ENCODE measurements at places on chromosomes 12 and 14.

GRCh38 chr12:81162391-81163136 lies 84.7 kb downstream of the ACSS3 start:
- no peak for DNase-seq

DNA sequence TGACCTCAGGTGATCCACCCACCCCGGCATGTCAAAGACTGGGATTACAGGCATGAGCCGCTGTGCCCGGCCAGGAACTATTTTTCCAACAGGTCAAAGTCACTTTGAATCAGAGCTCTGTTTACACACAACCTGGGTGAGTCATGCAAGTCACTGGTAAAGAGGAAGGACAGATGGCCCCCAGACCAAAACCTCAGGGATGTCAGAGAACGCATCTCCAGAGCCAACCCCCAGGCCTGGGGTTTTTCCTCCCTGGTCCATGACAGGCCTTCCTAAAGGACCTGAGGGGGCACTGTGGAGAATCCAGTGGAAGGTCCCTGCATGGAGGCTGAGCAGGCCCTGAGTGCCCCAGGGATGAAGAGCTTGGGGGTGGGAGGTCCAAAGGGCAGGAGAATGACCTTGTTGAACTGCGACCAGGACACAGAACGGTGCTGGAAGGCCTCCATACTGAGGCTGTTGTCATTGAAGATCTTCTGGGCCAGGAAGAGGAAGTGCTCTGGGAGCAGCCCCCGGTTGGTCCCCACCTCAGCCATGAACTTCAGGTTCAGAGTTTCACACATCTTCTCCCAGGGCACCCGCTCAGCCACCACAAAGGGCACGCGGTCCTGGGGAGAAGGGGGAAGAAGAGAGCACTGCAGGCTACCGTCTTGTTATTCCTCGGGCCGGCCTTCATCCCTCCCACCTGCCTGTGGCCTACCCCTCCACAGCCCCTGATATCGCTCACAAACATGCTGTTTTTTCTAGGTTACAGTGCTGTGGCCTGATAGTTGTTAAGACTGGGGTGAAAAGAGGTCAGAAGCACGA lies 9.1 kb downstream of the STAT6 start:
- no peak for DNase-seq

DNA sequence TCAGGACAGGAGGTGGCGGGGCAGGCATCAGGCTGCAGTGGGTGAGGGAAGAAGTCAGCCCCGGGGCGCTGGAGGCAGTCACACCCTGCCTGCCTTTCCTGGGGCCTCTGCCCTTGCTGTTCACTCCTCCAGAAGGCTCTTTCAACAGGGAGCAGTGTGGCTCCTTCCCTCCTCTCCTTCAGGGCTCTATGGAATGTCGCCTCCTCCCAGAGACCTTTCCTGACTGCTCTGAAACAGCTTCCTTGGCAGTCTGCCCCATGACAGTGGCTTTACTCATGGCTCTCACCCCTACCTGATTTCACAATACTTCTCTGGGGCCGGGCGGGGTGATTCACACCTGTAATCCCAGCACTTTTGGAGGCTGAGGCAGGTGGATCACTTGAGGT lies 7.1 kb downstream of the RHOF start:
- DNase-seq, result peak; percentile 95

- DNase-seq, result peak; percentile 51
Observed at GRCh38 chr14:49306152-49306751, 279.9 kb downstream of the RPS29 start.

DNA sequence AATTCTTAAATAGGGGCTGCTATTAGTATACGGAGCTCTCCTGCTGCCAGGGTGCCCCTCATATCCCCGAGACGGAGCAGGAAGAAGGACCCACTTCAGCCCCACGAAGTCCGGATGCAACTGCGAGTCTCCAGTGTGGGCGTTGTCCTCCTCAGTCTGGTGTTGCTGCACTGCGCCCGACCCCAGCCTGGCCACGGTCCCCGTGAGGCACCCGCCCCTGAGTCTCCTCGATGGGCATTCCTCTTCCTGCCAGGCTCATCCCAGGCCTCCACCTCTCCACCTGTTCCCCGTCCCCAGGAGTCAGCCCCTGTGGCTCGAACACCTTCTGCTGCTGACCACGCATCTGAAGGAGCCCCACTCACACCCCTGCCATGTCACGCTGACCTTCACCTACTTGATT lies 68.1 kb upstream of the SFSWAP start:
- no peak for DNase-seq

GRCh38 chr12:19402211-19402610 lies 37.1 kb upstream of the AEBP2 start:
- no peak for DNase-seq

- DNase-seq, result peak; percentile 21
Observed at GRCh38 chr14:76828339-76829012, 2.3 kb downstream of the LRRC74A start.

DNA sequence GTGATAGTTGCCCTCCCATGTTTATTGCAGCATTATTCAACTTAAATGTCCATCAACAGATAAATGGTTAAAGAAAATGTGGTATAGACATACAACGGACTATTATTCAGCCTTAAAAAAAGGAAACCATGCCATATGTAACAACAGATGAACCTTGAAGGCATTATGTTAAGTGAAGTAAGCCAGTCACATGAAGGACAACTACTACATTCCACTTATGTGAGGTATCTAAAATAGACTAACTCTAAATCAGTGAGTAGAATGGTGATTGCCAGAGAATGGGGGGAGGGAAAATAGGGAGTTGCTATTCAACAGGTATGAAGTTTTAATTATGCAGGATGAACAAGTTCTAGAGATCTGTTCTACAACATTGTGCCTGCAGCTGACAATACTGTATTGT lies 10.1 kb downstream of the PCNX4 start:
- DNase-seq, result no peak

DNA sequence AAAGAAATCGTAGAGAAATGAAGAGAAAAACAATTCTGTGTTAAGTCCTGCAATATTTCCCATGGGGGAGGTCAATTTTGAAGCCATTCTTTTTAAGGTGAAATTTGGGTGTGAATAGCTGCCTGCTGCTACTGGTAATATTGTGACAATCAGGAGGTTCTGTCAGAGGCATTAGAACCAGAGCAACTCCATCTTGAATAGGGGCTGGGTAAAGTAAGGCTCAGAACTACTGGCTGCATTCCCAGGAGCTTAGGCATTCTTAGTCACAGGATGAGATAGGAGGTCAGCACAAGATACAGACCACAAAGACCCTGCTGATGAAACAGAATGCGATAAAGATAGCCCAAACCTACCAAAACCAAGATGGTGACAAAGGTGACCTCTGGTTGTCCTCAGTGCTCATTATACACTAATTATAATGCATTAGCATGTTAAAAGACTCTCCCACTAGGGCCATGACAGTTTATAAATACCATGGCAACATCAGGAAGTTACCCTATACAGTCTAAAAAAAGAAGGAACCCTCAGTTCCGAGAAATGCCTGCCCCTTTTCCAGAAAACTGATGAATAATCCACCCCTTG lies 24.8 kb upstream of the MTHFD1 start:
- DNase-seq, result peak; percentile 46

DNA sequence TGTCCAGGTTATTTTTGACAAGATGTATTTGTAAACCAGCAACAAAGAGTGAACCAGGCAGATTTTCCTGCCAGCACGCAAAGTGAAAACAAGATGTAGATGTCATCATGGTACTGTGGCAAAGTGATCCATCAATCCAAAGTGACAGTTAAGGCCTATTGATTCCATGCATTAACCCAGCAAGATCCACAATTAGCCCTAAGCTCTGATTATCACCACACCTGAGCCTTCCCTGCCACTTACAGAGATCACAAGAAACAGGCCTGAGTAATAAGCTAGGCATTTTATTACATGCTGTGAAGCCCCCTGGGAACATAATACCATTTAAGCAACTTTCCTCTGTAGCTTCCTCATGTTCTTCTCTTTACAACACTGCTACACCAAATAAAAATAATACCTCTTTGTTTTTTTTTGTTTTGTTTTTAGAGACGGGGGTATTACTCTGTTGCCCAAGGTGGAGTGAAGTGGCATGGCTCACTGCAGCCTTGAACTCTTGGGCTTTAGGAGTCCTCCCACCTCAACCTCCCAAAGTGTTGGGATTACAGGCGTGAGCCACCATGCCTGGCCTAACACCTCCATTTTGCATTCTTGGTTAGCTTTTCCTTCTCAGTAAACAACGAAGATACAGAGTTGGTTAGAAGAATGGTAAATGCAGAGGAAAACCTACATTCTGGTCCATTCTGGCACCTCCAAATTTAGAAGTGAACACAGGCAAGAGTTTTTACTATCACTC lies 85.5 kb downstream of the STON2 start:
- no peak for DNase-seq

- DNase-seq, result no peak
Observed at GRCh38 chr14:39307815-39308214, 74.1 kb downstream of the MIA2 start.

DNA sequence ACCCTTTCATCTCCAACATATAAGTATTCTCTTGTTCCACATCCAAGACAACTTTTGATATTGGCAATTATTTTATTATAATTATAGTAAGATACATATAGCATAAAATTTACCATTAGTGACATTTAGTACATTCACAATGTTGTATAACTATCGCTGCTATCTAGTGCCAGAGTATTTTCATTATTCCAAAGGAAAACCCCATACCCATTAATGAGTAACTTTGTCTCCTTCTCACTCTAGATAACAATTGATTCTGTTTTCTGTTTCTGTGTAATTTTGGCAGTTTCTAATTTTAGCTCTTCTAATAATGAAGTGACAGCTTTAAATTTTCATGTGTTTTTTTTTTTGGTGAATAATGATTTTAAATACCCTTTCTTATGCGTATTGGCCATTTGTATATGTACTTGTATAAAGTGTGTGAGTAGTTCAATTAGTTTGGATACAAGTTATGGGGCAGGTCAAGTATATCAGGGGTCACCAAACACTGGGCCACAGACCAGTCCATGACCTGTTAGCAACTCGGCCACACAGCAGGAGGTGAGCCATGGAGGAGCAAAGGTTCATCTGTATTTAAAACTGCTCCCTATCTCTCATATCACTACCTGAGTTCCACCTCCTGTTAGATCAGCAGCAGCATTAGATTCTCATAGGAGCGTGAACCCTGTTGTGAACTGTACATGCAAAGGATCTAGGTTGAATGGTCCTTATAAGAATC lies 97.2 kb upstream of the SYT1 start:
- DNase-seq, result no peak

GRCh38 chr12:3071107-3071506 lies 6.1 kb upstream of the TSPAN9 start:
- no peak for DNase-seq

GRCh38 chr14:102734436-102734835 lies 42.8 kb upstream of the TRAF3 start:
- DNase-seq, result no peak

DNA sequence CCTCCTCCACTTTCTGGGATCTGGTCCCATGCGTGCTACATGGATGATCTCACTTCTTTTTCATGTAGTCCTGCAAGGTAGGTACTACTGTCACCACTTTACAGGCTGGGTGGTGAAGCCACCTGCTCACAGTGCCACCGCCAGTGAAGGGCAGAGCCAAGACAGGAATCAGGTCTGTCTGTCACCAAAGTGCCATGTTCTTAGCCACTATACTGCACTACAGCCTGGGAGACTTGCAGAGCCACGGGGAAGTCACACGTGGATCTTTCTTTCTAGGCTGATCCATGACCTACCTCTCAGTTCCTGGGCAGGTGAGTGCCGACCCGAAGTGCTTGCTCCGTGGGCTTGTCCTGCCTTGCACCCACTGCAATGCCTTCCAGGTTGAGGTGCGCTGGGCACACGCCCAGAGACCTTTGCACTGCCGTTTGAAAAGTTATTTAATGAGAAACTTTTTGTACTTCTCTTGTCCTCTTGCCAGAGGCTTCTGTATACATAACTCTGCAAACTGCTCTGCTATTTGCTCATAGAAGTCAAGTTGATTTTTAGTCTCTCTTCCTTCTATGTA lies 19.7 kb upstream of the CLMN start:
- no peak for DNase-seq

- no peak for DNase-seq
Observed at GRCh38 chr12:77372026-77372425, 306.7 kb upstream of the E2F7 start.

GRCh38 chr14:73230051-73230450 lies 7.3 kb upstream of the PAPLN start:
- no peak for DNase-seq

- no peak for DNase-seq
Observed at GRCh38 chr14:95122621-95122945, 34.7 kb downstream of the DICER1 start.

GRCh38 chr14:90760591-90761316 lies 55.5 kb downstream of the TTC7B start:
- DNase-seq, result peak; percentile 52

- DNase-seq, result no peak
Observed at GRCh38 chr12:79326222-79326621, 364.5 kb downstream of the PAWR start.

GRCh38 chr12:44571006-44571550 lies 305.0 kb downstream of the NELL2 start:
- no peak for DNase-seq

DNA sequence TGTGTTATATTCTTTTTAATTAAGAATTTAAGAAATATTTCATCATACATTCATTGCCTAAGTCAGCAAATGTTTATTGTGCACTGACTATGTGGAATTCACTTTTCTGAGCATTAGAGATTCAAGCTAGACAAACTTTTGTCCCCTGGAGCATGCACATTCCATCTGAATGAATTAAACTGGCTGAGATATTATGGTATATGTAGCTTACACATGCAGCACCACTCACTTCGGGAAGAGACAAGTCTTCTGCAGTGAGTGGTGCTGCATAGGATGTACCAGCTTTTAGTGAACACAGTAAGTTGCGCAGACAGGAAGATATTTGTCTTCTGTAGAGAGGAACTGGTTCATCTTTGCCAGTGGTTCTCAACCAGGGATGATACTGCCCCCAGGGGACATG lies 318.4 kb downstream of the SYT1 start:
- DNase-seq, result no peak

DNA sequence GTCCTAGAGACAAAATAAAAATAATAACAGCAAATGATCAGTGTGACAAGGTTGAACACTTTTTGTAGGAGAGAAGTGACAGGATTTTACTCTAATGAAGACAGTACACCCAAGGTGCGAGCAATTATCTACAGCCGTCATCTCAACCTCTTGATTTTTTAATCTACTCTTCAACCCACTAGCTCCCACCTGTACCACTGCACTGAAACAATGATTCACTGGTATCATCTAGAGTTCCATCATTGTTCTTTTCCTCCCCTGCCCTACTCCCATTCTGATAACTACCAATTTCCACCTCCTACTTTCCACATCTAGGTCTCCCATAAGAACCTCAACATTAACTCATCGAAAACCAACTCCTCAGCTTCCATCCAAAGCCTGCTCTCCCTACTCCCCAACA lies 99.8 kb downstream of the PPP2R5E start:
- no peak for DNase-seq

DNA sequence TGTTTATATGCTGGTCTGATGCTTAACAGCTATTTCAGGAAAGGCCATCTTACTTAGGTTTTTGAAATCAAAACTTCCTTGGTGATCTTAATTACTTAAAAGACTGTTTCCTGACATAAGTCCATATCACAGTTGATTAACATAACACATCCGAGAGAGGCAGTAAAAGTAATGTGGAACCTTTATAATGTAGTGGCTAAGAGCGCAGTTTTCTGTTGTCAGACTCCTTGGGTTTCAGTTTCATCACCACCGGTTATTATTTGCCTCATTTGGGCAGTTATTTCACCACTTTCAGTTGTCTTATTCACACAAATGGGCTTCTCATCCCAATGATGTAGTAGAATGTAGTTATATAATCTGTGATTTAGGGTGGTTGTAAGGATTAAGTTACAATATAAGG lies 30.9 kb downstream of the TBC1D15 start:
- DNase-seq, result no peak
